ENCODE measurements at places on chromosomes 1 and 21. TPM values are rescaled to one million over a fixed set of nuclear protein-coding genes. Genes with fewer than 3 reads are reported as not detected.

Gene DNAJC28
- 1.2 TPM for total RNA-seq

DNA sequence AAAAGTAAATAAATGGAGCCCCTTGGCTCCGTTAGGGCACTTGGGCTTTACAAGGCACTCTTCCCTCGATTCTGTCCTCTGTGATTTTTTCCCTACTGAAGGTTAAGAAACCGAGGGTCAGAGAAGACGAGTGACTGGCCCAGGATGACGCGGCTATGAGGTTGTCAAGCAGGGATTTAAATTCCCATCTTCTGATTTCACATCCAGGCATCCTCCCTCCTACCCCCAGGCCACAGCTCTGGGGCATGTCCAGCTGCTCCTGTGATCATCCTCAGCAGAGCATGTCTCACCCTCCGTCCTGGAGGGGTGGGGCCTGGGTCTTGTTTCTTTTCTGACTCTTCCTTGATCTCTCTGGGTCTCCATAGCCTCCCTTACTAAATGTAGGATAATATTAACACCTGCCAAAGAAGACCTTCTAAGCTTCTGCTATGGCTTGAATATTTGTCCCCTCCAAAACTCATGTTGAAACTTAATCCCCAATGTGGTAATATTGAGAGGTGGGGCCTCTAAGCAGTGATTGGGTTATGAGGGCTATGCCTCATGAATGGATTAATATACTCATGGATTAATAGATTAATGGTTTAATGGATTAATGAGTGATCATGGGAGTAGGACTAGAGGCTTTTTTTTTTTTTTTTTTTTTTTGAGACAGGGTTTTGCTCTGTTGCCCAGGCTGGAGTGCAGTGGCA, 4.6 kb downstream of the CRYBG2 start:
- H3K4me1 ChIP-seq, result no peaks in the 10 kb centered on the region
- no peak overlapping the region for H3K27ac ChIP-seq
- no peak overlapping the region for H3K4me3 ChIP-seq

DNA sequence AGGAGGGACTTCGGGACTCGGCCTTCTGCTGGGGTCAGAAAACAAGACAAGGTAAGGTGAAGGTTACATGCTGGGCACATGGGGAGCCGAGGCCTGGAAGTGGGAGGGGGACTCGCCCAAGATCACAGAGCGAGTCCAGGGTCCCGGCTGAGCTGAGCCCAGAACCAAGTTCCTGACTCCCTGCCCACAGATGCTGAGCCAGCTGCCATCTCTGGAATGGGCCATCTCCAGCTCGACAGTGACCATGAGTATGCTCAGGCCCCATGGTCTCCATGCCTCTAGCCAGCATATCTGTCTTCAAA, 26.7 kb upstream of the EDN2 start:
- no peaks in the 10 kb centered on the region for H3K36me3 ChIP-seq
- no peak overlapping the region for H3K27ac ChIP-seq
- no peaks in the 10 kb centered on the region for H3K27me3 ChIP-seq
- no peaks in the 10 kb centered on the region for H3K4me1 ChIP-seq

DNA sequence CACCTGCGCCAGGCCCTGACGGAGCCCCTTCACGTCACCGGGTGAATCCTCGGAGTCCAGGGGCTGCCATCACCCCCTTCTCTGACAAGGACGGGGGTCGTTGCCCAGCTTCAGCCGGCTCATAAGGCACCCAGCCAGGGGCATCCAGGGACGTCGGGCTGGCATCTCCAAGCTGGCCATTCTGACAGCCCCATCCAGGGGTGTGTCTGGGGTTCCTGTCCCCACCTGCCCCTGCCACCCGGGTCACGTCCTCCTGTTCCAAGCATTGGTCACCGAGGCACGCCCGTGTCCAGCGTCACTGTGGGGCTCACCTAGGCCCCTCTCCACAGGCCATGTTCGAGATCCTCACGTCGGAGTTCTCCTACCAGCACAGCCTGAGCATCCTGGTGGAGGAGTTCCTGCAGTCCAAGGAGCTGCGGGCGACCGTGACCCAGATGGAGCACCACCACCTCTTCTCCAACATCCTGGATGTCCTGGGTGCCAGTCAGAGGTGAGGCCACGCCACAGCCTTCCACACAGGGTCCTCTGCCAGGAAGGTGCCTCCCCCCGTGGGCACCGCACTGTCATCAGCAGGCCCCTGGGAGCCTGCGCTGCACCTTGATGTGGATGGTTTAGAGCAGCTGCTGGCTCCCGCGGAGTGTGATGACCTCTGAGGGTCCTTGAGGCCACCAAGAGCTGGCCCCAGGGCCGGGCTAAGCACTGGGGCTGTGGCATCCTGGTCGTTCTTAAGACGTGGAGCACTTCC, 14.8 kb downstream of the ARHGEF16 start:
- H3K27me3 ChIP-seq, result no peaks in the 10 kb centered on the region
- no peaks in the 10 kb centered on the region for H3K4me1 ChIP-seq
- DNase-seq, result peak; percentile 74

- no peaks in the 10 kb centered on the region for H3K27me3 ChIP-seq
- no peaks in the 10 kb centered on the region for H3K36me3 ChIP-seq
- no peak overlapping the region for H3K4me3 ChIP-seq
- no peak for DNase-seq
- H3K4me1 ChIP-seq, result no peaks in the 10 kb centered on the region
These were observed 1.9 kb downstream of the TMCO4 start for GRCh38 chr1:19797827-19798226.

DNA sequence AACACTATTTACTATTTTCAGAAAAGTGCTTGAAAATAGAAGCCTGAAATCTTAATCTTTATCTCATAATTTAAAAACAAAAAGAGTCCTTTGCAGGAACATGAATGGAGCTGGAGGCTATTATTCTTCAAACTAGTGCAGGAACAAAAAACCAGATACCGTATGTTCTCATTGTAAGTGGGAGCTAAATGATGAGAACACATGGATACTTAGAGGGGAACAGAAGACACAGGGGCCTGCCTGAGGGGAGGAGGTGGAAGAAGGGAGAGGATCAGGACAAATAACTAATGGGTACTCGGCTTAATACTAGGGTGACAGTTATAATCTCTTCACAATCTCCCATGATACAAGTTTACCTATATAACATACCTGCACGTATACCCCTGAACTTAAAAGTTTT, 176.3 kb downstream of the SDCCAG8 start:
- no peak overlapping the region for H3K27ac ChIP-seq
- no peaks in the 10 kb centered on the region for H3K27me3 ChIP-seq
- H3K36me3 ChIP-seq, result no peaks in the 10 kb centered on the region
- H3K4me3 ChIP-seq, result no peak overlapping the region
